Activated CD8-positive, alpha-beta memory T cell treated with anti-CD3 and anti-CD28 coated beads for 24 hours (primary cell): ENCODE measurements at places on chromosomes 7 and 10.

DNA sequence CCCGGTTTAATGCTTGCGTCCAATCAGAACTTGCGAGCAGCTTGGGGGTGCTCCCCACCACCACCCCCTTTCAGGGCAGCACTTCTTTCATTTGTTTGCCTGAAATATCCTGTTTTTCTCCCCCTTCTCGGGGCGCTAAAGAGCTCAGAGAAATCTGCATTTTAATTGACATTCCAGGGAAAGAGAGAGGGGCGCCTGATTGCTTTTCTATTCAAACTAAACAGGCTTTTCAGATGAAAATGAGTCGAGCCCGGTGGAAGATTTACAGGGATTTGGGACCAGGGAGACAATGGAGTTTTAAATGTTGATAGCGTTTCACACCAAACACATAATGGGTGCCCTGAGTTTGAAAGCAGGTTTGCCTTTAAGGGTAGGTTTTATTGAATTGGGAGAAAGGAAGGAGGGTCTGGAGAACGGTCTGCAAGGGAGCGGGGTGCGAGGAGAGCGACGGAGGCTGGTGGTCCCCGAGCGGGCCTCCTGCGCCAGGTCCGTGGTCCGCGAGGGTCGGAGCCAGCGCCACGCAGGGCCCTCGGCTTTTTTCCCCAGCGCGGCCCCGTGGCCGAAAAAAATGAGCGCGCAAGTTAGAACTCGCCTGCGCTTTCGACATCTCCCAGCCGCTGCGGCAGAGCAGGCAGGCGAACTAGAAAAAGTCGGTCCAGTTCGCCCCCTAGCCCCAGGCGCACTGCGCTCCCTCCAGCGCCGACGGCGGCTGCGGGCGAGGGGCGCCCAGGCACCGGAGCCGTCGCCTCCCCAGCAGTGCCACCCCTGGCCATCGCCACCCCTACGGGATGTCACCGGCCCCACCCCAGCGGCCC lies 1.3 kb downstream of the FGFR2 start:
- DNase-seq = no peak

DNA sequence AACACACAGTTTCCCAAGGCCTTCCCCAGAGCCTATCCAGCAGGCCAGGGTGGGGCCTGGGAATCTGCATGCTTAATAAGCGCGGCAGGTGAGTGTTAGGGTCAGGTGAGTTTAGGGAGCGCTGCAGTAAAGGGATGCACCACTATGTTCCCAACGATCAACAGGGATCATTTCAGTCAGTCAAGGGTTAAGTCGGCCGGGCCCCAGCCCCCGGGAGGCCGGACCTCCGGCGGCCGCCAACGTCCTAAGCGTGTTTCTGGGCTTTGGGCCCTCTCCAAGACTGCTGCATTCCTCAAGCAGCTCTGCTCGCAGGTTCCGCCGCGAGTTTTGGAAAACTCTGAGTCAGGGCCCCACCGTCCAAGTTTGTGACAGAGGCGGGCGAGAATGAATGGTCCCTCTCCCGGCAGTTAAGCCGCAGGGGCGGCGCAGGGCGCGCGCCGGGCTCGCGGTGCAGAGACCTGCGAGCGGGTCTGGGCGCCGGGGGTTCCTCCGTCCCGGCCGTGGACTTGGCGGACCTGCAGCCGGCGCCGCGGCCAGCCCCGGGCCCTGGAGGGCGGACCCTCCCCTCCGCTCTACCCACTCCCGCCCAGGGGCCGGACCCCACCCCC lies 81.6 kb downstream of the ARHGAP22 start:
- peak; percentile 33 for DNase-seq

- no peak for DNase-seq
These were observed 48.5 kb upstream of the LRRTM3 start for GRCh38 chr10:66877361-66877760.

- DNase-seq = no peak
These were observed 484.8 kb upstream of the ANKRD30A start for GRCh38 chr10:36640626-36641025.

DNA sequence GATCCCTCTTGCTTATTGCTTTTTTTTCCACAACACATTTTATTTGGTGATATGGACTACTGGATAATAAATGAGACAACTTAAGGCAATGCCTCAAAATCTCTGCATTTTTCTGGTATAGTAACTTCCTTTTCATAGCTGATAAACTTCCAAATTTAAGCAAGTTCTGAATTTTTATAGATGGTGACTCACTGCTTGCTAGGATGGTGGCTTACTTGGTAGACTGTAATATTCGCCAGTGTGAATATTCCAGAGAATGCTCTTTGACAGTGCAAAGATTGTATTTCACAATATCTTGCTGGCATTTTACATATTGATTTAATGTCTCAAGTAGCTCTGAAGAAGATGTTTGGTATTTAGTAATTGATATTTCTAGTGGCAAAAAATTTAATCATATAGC lies 472.4 kb downstream of the TFEC start:
- no peak for DNase-seq

DNA sequence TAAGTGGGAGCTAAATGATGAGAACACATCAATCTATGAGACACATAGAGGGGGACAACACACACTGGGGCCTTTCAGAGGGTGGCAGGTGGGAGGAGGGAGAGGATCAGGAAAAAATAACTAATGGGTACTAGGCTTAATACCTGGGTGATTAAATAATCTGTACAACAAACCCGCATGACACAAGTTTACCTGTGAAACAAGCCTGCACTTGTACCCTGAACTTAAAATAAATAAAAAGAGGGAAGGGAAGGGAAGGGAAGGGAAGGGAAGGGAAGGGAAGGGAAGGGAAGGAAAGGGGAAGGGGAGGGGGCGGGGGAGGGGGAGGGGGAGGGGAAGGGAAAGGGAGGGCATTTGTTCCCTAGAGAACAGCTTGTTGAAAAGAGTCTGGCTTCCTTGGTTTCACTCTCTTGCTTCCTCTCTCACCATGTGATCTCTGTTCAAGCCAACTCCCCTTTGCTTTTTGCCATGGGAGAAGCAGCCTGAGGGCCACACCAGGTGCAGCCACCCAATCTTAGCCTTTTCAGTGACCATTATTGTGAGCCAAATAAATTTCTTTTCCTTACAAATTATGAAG lies 57.7 kb downstream of the FAM13C start:
- no peak for DNase-seq

DNA sequence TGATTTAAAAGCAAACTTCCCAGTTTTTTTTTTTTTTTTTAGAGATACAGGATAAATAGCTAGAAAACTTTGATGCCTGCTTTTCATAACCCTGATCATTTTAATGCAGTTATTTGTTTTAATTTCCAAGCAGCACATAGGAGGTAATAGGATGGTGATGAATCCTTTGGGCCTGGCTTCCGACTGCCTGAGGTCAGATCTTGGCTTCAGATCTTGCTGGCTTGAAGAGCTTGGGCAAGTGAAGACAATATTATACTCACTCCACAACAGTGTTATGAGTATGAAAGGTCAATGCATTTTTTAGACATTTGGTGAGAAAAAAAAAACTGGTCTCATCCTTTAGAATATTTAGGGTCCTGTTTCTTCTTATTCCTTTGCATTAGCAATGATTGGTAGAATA lies 124.8 kb upstream of the PRKCQ start:
- no peak for DNase-seq

DNA sequence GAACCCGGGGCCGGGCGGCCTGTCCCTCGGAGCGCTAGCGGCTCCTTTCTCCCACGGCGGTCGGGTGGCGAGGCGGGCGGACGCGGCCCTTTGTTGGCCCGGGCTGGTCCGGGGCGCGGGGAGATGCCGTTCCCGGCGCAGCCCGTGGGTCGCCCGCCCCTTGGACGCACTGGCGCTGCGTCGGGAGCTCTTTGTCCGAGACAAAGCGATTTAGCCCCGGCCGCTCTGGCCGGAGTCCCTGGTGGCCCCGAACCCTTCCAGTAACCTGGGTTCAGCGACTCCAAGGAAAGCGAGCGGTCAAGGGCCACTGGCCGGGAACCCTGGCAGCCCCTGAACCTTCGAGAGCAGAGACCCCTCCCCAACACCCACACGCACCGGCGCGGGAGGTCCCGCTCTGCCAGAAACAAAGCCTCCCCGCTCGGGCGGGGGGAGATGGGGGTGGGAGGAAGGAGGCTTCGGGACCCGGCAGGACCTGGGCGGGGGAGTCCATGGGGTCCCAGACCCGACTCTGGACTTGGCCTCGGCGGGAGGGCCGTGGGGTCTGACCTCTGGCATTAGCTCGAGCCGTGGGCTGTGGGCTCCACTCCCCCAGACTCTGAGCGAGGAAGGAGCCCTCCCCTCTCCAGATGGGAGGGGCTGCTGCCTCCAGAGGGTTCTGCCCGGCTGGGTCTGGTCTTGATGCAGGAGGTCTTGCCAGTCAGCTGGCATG lies 836 bp downstream of the DPYSL4 start:
- no peak for DNase-seq

DNA sequence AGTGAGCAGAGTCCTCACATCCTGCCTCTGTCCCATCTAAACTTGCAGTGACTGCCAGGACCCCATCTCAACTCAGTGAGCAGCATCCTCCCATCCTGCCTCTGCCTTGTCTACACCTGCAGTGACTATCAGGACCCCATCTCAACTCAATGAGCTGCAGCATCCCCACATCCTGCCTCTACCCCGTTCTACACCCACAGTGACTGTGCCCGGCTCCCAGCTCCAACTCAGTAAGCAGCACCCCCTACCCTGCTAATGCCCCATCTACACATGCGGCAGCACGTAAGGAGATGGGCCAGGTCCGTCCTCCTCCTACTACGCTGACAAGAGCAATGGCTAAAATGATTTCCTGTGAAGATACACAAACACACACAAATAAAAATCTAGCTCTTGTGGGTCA lies 65.5 kb downstream of the TNS3 start:
- no peak for DNase-seq

DNA sequence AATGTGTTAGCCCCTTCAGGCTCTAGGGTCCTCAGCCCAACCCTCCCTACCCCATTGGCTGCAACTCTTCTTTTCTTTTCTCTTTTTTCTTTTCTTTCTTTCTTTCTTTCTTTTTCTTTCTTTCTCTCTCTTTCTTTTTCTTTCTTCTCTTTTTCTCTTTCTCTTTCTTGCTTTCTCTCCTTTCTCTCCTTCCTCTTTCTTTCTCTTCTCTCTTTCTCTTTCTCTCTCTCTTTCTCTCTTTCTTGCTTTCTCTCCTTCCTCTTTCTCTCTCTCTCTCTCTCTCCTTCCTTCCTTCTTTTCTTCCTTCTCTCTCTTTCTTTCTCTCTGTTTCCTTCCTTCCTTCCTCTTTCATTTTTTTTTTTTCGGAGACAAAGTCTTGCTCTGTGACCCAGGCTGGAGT lies 458.9 kb downstream of the TYW1 start:
- no peak for DNase-seq

DNA sequence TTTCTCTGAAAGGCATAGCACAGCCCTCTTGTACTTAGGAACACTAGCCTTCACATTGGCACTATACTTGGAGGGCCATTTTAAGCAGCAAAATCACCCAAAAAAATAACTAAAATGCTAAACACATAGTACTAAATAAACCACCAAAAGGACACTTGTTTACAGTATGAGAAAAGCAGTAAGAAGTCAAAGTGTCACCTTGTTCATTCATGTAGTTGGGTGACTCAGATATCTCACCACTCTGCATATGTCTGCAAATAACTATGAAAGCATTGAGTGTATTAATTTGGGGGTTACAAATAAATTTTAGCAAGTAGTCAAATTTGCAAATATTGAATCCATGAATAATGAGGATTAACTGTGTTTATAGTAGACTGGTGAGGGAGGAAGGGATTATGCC lies 107.6 kb downstream of the ELAPOR2 start:
- DNase-seq = no peak

DNA sequence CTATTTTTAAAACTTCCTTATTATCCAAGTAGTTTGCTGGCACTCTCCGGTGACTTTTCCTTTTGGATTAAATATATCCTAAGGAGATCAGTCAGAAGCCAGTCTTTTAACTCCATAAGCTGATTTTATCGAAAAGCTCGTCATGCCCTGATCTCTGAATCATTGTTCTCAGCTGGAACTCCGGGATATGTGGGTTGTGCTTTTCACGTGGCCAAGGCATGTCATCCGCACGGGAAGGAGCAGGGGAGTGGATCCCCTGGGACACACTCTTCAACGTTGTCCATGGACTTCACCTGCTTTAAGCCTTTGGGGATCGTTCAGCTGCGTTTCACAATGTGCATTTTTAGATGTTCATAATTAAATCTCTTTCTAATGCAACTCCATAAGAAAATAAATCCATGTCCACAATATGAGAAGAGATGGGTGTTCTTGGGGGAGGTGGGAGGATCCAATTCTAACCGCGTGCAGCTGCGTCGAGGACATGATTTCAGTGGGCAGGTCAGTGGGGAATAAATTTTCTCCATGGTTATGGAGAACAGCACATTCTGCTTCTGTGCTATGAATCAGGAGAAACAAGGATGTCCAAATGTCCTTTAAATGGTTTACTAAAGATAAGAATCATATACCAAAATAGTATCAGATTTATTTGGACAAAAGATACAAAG lies 229.5 kb upstream of the ADARB2 start:
- DNase-seq = no peak

GRCh38 chr10:35412900-35413491 lies 76.7 kb downstream of the CCNY start:
- no peak for DNase-seq
